Activated CD4-positive, CD25-positive, alpha-beta regulatory T cell treated with anti-CD3 and anti-CD28 coated beads, Interleukin-2, amount 50 U/mL, for 72 hours (primary cell): ENCODE measurements at places on chromosomes 12 and 14.

DNA sequence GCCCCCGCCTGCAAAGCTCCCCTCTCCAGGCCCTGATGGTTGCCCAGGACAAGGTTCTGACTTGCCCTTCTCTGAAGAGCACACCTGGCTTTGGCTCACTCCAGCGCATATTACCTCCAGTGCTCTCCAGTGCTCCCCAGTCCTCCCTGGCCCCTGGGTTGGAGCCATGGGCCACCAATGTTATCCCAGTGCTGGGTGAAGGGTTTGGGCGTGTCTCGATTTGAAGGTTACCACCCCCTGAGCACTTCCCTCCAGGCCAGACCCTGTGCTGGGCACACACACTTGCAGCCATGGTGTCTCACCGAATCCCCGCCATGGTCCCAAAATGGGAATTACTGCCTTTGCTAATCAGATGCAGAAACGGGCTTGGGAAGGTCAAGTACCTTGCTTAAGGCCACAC, 11.1 kb downstream of the RITA1 start:
- no peak for DNase-seq

- no peak for DNase-seq
Observed at GRCh38 chr12:30925607-30926242, 823 bp upstream of the TSPAN11 start.

- no peak for DNase-seq
Observed at GRCh38 chr14:27672047-27672446, 1074.2 kb upstream of the NOVA1 start.

DNA sequence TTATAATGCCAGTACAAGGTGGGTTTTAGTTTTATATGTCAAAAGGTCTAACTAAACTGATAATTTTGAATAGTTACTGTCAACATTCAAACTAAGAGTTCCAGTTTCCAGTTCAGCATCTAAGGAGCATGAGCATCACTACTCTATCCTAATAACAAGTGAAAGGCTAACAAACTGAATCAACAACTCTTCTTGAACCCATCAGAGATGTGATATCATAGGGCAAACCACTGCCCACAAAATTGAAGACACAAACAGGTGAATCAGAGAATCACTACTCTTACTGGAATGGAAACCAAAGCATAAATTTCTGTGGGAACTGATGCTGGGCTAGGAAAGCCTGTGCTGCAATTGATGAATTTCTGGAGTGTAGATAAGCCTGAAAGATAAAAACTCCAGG, 140.7 kb upstream of the GRIP1 start:
- no peak for DNase-seq

- DNase-seq = no peak
Observed at GRCh38 chr12:108119974-108120862, 8.9 kb upstream of the WSCD2 start.

DNA sequence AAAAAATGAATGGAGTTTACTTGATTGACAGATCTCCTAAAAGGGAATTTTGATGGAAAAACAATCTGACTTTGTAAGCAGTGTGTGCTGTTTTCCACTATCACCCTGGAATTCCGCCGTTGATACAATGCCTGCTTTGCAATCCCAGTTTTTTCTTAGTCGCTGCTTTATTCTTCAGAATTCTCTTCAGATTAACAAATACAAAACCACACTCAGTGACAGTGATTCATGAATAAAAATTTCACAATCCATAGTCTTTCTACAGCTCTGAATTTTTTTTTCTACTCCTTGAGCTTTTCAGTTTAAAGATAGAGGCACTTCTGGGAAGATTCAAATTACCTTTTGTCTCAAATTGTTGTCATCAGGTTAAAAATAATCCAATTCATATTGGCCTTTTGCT, 44.6 kb upstream of the KITLG start:
- no peak for DNase-seq

DNA sequence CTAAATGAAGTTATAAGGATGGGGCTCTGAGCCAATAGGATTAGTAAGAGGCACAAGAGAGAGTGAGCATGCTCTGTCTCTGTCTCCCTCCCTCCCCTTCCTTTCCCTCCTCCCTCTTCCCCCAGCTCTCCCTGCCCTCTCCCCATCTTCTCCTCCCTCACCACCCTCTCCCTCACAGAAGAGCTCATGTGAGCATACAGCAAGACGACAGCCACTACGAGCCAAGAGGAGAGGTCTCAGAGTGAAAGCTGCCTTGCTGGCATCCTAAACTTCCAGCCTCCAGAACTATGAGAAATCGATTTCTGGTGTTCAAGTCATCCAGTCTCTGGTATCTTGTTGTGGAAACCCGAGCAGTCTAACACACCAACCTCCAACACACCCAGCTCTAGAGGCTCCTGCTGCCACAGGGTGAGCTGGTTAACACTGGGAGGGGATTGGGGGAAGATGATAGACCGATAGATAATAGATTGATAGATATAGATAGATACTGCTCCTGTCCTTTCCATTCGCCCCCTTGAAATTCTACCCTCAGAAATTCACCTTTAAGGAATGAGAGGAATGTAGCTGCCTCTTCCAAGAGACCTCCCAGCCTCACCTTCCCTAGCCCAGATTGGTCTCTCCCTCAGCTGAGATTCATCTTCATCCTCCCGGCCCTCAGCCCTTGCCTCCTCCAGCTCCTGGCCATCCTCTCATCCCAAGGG, 25.8 kb upstream of the ACTN1 start:
- no peak for DNase-seq

DNA sequence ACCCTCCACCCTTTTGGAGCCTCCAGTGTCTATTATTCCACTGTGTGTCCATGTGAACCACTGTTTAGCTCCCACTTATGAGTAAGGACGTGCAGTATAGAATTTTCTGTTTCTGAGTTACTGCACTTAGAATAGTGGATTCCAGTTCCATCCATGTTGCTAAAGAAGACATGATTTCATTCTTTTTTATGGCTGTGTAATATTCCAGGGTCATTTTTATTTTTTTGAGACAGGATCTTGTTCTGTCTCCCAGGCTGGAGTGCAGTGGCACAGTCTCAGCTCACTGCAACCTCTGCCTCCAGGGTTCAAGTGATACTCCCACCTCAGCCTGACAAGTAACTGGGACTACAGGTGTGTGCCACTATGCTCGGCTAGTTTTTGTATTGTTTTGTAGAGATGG, 31.6 kb downstream of the EML1 start:
- no peak for DNase-seq
